Activated T-helper 1 cell treated with anti-CD3 and anti-CD28 coated beads, Interleukin-12 subunit alpha, Interleukin-12 subunit beta, Interleukin-2, Interleukin-4 antibody, amounts not matched to agents 30 ng/mL and 10 ng/mL and 1 ng/mL, durations not matched to agents 14 hours and 24 hours and 36 hours (primary cell): ENCODE measurements at places on chromosomes 12 and 14. TPM values are rescaled to one million over a fixed set of nuclear protein-coding genes. Genes with fewer than 3 reads are reported as not detected.

The CNTN1 gene
- not detected in 2 replicates for total RNA-seq

The EXOC3L4 gene
- not detected in 2 replicates for total RNA-seq

The TSPAN8 gene
- not detected in 2 replicates for total RNA-seq

The BCL11B gene
- 43.5 and 45.4 TPM in 2 replicates for total RNA-seq

DNA sequence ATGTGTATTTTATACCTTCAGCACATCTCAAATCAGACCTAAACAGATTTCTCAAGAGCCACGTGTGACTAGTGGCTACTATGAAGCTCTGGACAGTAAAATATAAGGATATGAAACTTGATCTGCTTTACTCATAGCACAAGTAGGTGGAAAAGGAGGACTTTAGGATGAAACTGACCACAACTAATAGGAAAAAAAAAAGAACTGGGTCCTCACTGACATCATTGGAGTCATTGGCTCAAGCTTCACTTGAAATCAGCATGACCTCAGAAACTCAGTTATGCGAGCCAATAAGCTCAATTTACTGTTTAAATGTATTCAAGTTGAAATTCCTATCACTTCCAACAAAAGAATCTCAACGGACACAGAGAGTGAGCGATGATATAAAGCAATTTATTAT, 34.1 kb upstream of the CIT start:
- no peak overlapping the region for H3K4me3 ChIP-seq
- H3K4me1 ChIP-seq = no peaks in the 10 kb centered on the region
- no peak overlapping the region for H3K27ac ChIP-seq
- DNase-seq = no peak
- H3K36me3 ChIP-seq = no peaks in the 10 kb centered on the region

GRCh38 chr12:47712171-47712570, 6.3 kb upstream of the RPAP3 start:
- DNase-seq = no peak
- H3K36me3 ChIP-seq = no peaks in the 10 kb centered on the region
- peaks cover 2% of the 10 kb centered on the region for H3K27me3 ChIP-seq
- H3K4me1 ChIP-seq = peaks cover 47% of the 10 kb centered on the region
- H3K4me3 ChIP-seq = no peak overlapping the region
